ENCODE measurements at places on chromosomes 12 and 14.

- DNase-seq = no peak
Measured at GRCh38 chr14:99718811-99719192, 34.7 kb downstream of the CYP46A1 start.

DNA sequence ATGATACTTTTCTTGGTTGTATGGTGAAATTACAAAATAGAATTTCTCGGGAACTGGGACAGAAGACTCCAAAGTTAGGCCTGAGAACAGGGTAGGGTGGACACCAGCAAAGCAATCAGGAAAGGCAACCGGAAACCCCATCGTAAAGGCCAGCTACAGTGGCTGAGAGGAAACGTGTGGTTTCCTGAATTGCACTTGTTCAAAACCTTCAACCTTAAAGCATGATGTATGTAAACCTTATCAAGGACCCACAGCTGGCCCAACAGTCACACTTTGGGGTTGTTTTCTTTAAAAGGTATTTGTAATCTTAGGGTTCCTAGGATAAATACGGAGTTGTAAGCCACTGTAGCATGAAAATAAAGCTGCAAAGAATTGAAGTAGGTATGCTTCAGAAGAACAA lies 2.2 kb upstream of the PTGDR start:
- DNase-seq = no peak

DNA sequence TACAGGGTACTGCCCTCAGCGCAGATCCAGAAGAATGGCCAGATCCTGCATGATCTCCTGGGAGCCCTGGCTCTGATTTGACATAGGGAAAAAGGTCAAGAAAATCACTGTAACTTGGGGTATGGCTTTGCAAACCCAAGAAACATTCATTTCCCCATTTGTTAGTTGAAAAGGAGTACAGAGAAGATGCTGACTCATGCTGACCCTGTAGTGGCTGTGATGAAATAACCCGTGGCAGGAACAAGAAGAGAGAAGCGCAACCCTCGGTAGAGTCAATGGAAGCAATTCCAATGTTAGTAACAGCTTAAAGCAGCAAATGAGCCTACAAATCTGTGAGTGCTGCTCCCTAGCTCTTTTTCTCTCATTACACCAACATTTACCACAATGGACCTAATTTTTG lies 281.6 kb upstream of the NPAS3 start:
- no peak for DNase-seq

- no peak for DNase-seq
Measured at GRCh38 chr14:20350282-20350681, 6.8 kb downstream of the PARP2 start.

DNA sequence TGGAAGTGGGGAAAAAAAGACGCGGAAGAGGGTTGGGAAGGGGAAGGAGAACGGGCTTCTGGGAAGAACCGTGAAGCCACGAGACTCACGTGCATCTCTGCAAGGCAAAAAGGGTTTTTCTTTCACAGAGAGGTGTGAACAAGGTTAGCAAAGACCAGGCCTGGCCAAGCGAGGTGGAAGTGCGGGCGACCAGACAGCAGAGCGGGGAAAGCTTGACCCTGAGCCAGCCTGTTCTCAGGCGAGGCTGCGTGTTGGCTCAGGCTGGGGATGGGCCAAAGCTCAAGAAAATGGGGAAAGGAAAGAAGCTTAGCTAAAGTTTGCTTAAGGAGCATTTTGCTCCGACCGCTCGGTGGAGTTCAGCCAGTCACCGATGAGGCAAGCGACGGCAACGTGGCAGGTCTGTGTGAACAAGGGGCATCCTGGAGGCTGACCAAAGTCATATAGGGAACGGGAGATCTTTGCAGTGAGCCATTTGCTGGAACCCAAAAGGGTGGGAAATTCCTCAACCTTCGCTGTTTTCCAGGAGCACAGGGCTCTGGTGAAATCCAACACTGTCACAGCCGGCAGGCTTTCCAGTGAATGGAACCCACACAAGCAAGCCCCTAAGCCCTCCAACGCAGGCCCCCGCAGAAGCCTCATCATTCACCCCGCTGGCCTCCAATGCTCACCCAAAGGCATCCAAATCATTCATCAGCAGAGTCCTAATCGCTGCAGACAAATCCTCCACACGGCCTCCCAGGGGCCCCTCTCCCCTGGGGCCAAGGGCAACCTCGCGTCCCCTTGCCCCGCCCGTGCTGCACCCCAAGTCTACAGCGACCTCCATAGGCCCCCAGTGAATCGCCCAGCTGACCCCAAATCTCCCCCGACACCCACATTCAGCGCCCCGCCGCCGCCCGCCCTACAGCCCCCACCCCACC lies 754 bp downstream of the ZNF605 start:
- DNase-seq = no peak

GRCh38 chr14:72943876-72944430 lies 17.7 kb downstream of the DCAF4 start:
- no peak for DNase-seq

GRCh38 chr14:55122440-55122986 lies 6.5 kb upstream of the LGALS3 start:
- DNase-seq = no peak

DNA sequence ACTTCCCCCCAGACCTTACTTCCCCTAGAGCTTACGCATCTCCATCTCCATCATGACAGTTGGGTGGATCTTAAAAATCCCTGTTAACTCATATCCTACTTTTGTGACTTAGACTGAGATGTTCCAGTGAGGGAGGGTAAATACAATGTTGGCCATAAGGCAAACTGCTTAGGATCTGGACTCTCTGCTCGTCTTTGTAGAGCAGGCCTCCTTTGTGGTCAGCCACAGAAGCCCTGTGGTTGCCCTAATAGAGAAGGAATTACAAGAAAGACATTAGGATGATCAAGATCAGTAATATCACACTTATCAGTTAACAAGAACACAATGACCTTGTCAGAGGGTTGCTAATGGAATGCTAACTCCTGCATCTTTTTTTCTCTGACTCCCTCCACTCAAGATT lies 52.0 kb downstream of the TMEM132C start:
- no peak for DNase-seq

- no peak for DNase-seq
Measured at GRCh38 chr14:55577229-55577628, 2.8 kb upstream of the KTN1 start.

GRCh38 chr12:43676183-43676813 lies 82.3 kb downstream of the PUS7L start:
- no peak for DNase-seq

DNA sequence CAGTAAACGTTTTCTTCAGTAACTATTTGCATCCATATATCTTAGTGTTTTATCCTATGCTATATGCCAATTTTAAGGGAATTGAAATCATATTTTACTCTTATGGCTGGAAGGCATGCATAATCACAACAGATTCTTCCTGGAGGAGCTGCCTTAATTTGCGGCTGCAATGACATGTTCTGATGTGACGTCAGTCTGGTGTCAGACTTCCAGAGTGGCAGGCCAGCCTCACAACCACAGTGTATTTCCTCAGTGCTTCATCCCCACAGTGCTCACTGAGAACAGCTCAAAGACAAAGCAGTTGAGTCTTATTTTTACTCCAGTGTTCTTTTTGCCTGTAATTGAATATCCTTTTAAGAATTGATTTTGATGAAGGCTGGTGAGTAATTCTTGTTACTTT lies 107.1 kb downstream of the PLEKHA5 start:
- DNase-seq = no peak

GRCh38 chr12:7127916-7128626 lies 618 bp downstream of the RBP5 start:
- DNase-seq = no peak

DNA sequence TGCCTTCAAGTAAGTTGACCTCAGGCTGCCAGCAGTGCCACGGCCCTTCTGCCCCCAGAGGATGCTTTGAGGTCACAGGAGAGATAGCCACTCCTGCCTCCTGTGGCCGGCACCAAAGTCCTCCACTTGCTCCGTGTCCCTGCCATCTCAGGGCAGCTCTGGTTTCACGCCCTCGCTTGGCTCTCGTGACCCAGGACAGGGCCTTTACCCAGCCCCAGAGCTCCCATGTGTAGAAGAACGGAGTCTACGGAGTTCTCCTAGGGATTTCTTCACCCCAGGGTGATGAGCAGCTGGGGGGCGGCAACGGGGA lies 178.1 kb downstream of the ADGRD1 start:
- no peak for DNase-seq

- peak; percentile 17 for DNase-seq
Measured at GRCh38 chr14:91947475-91948184, at the start of gene FBLN5. Gene FBLN5 (minus strand): TSS chr14:91947694. CDS start chr14:91947229, 465 bp downstream.

- no peak for DNase-seq
Measured at GRCh38 chr12:94962670-94963069, 40.8 kb downstream of the NDUFA12 start.

- DNase-seq = no peak
Measured at GRCh38 chr12:16165506-16165905, 112.0 kb downstream of the SLC15A5 start.

- no peak for DNase-seq
Measured at GRCh38 chr12:57188090-57188425, 28.5 kb upstream of the NXPH4 start.

DNA sequence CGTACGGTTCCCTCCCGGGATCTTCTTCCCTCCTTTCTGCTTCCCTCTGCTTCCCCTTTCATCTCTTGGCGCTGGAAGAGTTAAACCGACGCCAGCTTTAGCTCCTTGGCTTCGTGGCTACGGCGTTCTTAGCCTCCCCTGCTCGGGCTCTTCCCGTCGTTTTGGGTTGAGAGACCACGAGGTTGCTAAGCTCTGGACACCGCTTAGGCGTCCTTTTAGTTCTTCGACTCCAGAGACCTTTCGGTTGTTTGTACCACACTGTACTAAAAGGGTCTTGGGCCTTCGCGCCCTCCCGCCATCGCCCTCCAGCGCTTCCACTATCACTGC lies 545 bp downstream of the CPSF2 start:
- no peak for DNase-seq

GRCh38 chr12:96061323-96061722 lies 25.9 kb upstream of the LTA4H start:
- no peak for DNase-seq

- no peak for DNase-seq
Measured at GRCh38 chr12:124527861-124528561, 39.4 kb downstream of the NCOR2 start.

- no peak for DNase-seq
Measured at GRCh38 chr12:44497044-44497443, 379.1 kb downstream of the NELL2 start.

DNA sequence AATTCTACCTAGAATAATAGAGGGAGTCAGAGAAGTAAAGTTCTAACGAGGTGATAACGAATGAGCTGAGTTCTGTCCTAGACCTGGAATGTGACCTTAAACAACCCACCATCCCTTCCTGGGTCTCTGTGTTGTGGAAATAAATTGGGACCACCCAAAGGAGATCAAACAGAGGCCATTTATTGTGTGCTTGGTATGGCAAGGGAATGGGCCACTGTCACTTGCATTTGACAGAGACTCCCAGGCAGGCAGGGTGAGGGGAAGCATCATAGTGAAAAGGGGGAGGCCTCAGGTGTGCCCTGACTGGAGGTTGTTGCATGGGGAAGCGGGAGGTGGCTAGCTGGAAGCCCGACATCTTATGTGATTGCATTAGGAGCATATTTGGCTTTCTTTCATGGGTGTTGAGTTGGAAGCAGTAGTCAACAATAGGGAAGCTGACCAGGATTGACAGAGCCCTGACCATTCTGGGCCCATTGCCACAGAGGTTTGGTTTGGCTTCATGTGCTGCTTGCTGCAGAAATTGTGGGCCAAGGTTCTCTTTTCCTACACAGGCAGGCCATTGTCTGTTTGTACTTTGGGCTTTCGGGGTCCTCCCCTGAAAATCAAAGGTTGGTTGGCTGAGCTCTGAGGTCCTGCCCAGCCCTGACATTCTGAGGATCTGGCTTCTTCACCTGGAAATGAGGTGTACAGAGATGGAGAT lies 17.6 kb upstream of the FAM181A start:
- DNase-seq = no peak

GRCh38 chr12:2976581-2976996 lies 17.4 kb downstream of the TEAD4 start:
- DNase-seq = no peak

- no peak for DNase-seq
Measured at GRCh38 chr12:46244273-46244915, 24.4 kb downstream of the SLC38A1 start.

Measured in stimulated activated CD8-positive, alpha-beta memory T cell treated with anti-CD3 and anti-CD28 coated beads, Interleukin-12 subunit alpha, Interleukin-12 subunit beta, amount 100 ng/mL, for 4 hours (primary cell).